ENCODE measurements at places on chromosomes 12 and 14.

DNA sequence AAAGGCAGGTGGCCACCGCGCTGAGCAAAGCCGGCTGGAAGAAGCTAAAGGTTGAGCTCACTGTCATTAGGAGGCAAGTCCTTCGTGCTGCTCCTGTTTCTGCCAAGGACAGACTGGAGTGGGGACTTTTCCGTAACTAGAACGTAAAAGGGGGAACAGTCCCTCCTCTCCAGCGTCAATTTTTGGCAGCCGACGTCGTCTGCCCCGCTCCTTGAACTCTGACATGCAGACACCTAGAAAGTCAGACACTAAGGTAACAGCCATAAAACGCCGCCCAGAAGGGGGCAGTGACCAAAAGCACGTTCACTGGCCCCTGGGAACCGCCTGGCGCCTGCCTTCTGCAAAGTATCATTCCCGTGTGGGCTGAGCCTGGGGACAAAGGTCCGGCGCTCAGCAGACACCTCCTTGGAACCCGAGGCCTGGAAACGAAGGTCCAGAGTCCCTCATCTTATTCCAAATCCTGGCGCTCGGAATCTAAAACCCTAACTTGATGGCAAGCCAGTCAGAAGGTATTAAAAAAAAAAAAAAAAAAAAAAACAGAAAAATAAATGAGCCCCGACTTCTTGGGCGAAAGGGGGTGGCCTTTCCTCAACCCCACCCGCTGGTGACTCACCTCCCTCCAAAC, 1.1 kb upstream of the LRP1 start:
- DNase-seq: peak; percentile 54

GRCh38 chr12:52082669-52082987, 3.1 kb downstream of the SMIM41 start:
- no peak for DNase-seq

- no peak for DNase-seq
These were observed 7.7 kb downstream of the DCTN2 start for GRCh38 chr12:57539134-57539768.

- no peak for DNase-seq
These were observed 55.8 kb downstream of the PRIMA1 start for GRCh38 chr14:93732524-93732923.

- no peak for DNase-seq
These were observed 74.7 kb downstream of the RPS6KA5 start for GRCh38 chr14:90985601-90986242.

DNA sequence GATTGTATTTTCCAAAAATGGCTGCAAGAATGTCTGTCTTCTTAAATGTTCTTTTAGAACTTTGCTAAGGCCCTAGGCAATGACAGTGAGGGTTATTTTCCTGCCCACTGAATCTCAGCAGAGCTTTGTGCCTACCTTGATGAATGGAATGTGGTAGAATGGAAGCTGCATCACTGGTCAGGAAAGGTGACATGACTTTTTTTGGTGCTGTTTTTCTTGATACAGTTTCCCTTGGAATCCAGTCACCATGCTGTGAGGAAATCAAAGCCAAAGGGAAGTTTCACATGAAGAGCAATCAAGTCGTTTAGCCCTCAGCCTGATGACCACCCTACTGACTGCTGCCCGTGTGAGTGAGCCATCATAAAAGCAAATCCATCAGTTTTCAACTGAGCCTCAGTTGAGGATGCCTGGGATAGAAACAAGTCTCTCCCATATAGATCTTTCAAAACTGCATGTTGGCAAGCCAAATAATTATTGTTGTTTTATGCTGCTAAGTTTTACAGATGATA, 886.0 kb upstream of the FBXO33 start:
- DNase-seq: no peak

GRCh38 chr12:76080729-76081415, 3.6 kb downstream of the NAP1L1 start:
- no peak for DNase-seq

- DNase-seq: no peak
These were observed 61.7 kb upstream of the DLK1 start for GRCh38 chr14:100664841-100665510.

DNA sequence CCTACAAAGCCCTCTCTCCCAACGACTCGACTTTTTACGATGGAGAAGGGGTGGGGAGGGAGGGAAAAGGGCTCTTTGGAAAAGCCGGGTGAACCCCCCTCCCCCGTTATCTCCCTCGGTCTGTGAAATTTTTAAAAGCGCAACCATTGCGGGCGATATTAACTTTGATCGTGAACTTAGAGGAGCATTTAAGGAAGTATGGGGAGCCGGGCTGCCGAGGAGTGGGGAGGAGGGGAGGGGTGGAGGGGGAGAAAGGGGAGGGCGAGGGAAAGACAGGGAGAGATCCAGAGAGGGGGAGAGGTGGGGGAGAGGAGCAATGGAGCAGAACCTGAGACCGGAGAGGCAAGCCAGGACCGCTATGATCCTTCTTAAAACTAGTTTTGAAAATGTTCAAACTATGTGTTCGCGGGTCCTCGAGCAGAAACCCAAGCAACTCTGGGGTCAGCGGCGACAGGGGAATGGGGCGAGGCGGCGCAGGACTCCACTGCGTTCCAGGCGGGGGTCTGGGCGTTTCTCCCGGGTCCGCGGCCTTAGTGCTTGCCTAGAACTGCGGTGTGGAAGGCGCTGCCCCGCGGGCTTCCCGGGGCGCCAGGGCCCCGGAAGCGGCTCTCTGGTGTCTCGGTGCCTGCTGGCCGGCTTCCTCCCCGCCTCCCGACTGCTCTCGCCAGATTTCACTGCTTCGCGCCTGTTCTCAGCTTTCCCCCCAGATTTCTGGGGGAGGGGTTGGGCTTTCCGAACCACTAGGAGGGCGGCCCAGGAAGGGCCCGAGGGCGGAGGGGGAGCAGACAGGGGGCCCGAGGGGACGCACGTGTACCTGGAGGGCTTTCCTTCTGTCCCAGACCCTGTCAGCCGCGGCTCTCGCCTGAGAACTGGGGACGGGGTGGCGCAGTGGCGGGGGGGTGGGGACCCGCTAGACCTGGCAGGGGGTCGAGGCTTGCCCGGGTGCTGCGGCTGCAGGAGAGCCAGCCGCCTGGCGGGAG, at the start of gene HOTAIR:
HOTAIR (minus strand) TSS at position 871 of the 980 bp plus-strand sequence.
- DNase-seq: no peak

DNA sequence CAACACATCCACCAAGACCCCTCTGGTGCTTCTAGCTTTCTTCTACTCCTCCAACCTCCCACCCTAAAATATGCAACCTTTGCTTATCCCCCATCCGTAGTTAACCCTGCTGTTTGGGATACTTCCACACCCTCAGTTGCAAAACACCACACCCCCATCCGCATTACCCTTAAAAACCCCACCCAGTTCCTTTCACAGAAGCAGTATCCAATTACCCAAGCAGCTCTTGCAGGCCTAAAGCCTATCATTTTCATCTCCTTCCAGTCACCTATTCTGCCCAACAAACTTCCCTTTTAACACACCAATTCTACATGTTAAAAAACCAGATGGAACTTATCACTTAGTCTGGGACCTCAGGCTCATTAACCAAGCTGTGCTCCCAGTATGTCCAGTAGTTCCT, 88.2 kb downstream of the TMTC3 start:
- DNase-seq: no peak

DNA sequence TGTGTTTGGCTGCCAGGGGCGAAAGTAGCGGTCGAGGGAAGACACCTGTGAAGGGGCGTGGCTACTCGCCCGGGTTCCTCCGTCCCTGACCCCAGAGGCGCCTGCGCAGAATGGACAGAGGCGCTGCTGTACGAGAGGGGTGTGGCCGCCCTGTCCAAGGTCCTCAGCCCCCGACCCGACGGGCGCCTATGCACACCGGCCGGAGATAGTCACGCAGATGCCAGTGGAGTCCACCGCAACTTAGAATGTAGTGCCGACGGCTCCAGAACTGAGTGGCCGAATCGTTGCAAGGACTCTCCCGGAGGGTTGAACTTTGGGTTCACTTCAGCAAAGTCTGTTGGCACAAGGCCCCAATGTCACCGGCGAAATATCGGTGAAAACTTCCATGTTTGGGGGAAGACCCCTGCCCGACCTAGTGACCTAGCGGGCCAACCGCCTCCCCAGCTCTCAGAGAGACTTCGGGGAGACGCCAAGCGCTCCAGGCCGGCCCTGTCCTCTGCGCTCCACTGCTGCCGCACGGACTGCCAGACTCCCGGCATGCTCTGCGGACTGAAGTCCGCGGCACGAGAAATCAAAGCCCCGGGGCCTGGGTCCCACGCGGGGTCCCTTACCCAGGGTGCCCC, 541 bp upstream of the RNU6-7 start:
- peak; percentile 49 for DNase-seq

DNA sequence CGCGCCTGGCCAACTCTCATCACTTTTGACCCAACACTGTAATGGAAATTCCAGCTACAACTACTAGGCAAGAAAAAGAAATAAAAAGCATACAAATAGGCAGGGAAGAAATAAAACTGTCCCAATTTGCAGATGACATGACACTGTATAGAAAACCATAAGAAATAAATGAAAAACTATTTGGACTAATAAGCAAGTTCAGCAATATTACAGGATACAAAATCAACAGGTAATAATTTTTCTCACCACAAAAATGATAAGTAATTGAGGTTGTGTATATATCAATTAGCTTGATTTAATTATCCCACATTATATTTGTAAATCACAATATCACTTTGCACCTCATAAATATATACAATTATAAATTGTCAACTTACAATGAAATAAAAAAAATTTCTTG, 41.9 kb upstream of the OASL start:
- no peak for DNase-seq

- DNase-seq: no peak
These were observed 63.4 kb downstream of the ANO4 start for GRCh38 chr12:100857971-100858370.

DNA sequence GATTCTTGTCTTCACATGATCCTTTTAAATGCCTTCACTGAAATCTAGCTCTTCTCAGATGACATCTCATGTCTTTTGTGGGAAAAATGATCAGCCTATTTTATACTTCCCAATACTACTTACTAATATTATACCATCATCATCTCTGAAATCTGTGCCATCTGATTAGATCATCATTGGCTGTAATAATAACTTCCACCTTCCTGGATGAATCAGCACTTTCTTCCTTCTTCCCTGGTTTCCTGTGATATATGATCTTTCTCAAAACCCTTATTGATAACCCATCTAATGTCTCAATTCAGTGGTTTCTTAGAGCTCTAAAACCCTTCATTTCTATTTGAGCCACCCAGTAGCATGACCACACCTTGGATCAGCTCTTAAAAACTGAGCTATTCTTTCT, 30.9 kb downstream of the GPR137C start:
- no peak for DNase-seq
